Stimulated activated CD4-positive, alpha-beta T cell treated with anti-CD3 and anti-CD28 coated beads, Interleukin-12 subunit alpha, Interleukin-12 subunit beta, amount 100 ng/mL, for 4 hours (primary cell): ENCODE measurements at places on chromosomes 13 and 19.
A peak's percentile ranks its signal among the peaks of the same experiment; 100 is the strongest.

- DNase-seq: no peak
Measured at GRCh38 chr13:103328899-103329298, 262.7 kb upstream of the SLC10A2 start.

DNA sequence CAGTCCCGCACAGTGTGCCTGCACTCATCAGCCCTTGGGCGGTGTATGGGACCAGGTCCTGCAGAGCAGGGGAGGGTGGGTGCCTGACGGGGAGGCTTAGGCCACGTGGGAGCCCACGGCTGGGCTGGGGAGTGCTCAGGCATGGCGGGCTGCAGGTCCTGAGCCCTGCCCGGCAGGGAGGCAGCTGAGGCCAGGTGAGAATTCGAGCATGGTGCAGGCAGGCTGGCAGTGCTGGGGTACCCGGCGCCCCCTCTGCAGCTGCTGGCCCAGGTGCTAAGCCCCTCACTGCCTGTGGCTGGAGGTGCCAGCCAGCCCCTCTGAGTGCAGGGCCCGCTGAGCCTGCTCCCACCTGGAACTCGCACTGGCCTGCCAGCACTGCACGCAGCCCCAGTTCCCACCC lies 630.9 kb upstream of the PCDH20 start:
- DNase-seq: no peak

GRCh38 chr19:48419158-48419920 lies 25.9 kb downstream of the GRIN2D start:
- DNase-seq: peak; percentile 56

GRCh38 chr19:10517361-10517759 lies at the start of gene S1PR5:
Gene S1PR5 (minus strand): TSS chr19:10517447. CDS start chr19:10515011, 2,436 bp downstream.
- no peak for DNase-seq

DNA sequence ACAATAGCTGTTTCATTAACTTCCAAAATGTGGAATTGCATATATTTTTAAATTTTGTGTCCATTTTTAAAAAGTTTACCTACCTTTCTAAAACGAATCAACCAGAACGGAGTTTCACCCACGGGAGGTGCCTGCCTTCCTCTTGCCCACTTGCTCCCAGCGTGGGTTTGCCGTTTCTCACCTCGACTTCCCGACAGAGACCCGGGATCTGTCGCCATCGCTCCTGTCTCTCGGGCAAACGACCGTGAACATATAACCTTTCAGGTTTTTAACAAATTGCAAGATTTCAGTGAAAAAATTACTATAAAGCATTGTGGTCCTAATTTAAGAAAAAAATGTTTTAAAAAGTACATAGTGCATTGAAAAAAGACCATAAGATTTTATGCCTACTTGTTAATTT lies 4.2 kb downstream of the TMEM255B start:
- DNase-seq: no peak

GRCh38 chr19:36488118-36488845 lies 1.1 kb downstream of the ZNF566 start:
- DNase-seq: no peak

GRCh38 chr13:110017379-110017778 lies 231.0 kb upstream of the IRS2 start:
- no peak for DNase-seq

DNA sequence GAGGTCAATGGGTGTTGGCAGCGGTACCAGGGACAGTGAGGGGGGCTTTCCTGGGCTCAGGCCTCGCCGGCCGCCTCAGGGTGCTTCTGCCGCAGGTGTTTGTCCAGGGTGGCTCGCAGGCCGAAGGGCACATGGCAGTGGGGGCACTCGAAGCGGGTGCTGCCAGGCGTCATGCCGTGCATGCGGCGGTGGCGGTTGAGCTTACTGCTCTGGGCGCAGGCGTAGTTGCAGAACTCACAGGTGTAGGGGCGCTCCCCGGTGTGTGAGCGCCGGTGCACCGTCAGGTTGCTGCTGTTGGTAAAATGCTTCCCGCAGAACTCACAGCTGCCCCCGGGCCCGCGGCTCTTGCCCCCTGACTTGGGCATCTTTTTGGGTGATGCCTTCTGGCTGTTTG lies 4.7 kb downstream of the ZNF296 start:
- DNase-seq: no peak

DNA sequence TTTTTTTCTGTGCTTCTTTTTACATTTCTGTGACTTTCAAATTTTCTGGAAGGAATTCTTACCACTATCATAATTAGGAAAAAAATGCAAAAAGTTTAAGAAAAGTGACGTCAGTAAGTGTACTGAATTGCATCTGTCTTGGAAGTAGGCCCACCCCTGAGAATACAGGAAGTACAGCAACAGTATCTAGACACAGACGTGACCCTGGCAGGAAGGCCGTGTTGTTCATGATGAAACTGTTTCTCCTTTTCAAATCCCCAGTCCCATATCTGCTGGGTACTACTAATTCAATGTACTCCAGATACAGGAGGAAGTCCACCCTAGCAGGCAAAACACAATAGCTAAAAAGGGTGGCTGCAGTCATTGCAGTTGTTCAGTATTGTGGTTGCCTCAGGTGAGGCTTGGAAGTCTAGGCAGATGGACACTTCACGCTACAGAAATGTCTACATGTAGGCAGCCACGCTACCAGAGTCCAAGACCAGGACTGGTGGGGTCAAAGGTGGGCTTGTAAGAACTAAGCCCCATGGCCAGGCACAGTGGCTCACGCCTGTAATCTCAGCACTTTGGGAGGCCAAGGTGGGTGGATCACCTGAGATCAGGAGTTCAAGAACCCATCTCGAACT lies 49.6 kb upstream of the MED4 start:
- no peak for DNase-seq

GRCh38 chr19:6056801-6057650 lies 53.3 kb downstream of the RFX2 start:
- DNase-seq: no peak

GRCh38 chr19:13018035-13018914 lies 23.0 kb downstream of the NFIX start:
- no peak for DNase-seq

GRCh38 chr19:898663-899062 lies 5.4 kb downstream of the RNU6-9 start:
- no peak for DNase-seq

- no peak for DNase-seq
Measured at GRCh38 chr19:33282036-33282671, 20.2 kb downstream of the CEBPA start.

- DNase-seq: no peak
Measured at GRCh38 chr19:39941615-39942365, 7.4 kb upstream of the FCGBP start.

GRCh38 chr19:46388311-46389095 lies 24.9 kb downstream of the CCDC8 start:
- DNase-seq: no peak

GRCh38 chr19:17883627-17884410 lies 12.1 kb downstream of the SLC5A5 start:
- no peak for DNase-seq

DNA sequence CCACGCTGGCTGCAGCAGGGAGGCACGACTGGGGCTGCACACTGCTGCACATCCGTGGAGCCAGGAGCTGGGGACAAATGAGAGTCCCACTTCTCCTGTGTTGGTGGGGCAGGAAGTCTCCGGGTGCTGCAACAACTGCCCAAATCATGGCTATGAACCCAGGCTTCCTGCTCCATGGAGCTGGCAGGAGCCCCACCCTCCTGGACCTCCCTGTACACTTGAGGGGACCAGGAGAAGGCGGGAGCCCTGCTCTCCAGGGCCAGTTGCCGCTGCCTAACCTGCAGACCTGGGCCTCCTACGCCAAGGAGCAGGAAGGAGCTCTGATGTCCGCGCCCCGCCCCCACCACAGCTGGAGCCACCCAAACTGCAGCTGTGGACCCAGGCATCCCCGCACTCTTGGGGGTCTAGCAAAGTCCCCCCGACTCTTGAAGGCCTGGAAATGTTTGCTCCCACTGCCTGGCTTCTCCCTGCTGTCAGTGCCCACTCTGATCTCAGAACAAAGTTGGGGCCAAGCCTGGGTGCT lies 752.1 kb upstream of the PCDH20 start:
- no peak for DNase-seq

- no peak for DNase-seq
Measured at GRCh38 chr13:30705680-30706079, 29.7 kb upstream of the ALOX5AP start.

DNA sequence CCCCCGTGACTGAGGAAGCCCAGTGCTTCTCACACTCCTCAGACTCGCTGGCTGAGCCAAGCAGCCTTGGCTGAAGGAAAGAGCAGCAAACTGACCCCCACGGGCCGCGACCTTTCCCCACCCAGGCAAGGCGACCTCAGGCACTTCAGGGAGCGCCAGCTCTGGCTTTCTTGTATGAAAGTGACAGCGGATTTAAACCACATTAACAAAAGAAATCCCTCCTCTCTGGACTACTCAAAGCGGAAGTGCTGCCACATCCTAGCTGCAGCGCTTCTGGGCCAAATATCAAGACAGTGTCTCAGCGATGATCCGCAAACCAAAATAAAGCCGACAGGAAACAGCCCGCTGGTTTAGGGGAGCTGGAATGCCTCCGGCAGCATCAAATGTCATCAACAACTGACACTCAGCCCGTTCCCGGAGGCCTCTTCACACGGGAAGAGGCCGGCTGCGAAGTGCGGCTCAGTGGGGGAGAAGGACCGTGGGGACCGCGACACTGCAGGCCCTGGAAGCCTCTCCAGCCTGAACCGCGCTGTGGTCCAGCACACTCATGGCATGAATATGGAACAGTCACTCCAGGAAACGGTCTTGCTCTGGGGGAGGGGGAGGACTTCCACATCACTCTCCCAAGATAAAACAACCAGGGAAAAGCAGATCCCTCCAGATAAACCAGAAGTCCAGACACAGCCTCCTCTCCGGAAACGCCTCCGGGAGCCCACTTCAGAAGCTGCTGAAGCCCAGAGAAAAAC lies 1.4 kb downstream of the RASA3 start:
- no peak for DNase-seq

DNA sequence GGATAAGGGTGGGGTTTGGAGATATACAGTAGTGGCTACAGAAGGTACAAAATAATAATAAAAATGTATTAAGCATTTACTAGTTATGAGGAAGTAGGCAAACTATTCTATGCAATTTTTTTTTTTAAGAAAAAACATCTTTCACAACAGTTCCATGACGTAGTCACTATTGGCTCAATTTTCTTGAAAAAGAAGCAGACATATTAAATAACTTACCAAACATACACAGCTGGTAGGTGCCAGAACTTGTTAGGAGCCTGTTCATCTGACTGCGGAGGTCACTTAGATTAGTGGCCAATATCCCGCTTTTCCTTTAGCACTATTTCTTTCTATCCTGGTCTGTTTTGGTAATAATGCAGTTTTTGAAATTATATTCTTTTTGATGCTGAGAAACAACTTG lies 593.5 kb downstream of the KCTD12 start:
- no peak for DNase-seq

DNA sequence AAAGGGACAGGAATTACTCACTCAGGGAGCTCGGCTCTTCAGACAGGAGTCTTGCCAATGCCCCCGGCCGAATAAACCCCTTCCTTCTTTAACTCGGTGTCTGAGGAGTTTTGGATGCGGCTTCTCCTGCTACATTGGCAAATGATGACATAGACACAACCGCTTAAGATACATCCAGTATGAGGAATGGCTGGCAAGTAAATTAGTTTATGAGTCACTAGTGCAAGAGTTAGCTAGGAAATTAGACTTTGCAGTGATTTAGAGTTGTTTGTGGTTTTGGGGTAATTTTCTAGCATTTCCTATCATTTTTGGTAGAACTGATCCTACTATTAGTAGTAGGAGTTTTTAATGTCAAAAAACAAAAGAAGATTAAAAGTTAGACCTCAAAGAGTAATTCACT lies 166.2 kb downstream of the SLITRK1 start:
- DNase-seq: no peak

DNA sequence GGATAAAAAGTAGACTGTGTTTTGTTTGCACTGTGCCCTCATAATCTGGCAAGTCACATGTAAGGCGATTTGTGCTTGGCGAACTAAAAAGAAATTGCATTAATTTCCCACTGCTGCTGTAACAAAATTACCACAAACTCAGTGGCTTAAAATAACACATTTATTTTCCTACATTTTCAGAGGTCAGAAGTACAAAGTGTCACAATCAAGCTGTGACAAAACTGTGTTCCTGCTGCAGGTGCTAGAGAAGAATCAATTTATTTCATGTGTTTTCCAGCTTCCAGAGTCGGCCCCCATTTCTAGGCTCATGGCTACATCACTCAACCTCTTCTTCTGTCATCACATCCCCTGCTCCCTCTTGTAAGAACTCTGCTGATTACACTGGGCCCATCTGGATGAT lies 158.6 kb upstream of the UFM1 start:
- no peak for DNase-seq
